ENCODE measurements at places on chromosomes 16 and 17.
A peak's percentile ranks its signal among the peaks of the same experiment; 100 is the strongest.

GRCh38 chr16:87309620-87310525 lies 7.3 kb downstream of the C16orf95 start:
- no peak for DNase-seq

GRCh38 chr16:86483-86952 lies 8.5 kb downstream of the MPG start:
- no peak for DNase-seq

DNA sequence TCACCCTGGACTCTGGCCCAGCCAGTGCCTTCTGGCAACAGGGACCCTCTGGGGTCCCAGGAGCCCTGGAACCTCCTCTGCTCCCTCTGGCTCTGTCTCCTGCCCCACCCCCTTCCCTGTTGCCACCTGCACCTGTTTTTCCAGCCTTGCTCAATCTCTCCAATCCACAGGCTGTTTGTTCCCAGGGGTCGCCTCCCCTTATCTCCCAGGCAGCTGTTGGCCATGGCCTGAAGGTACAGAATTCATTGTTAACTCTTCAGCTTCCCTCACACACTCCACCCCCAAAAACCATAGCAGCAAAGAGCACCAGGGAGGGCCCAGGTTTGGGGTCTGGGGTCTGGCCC lies 39.3 kb upstream of the TOB1 start:
- no peak for DNase-seq

GRCh38 chr17:45149669-45150664 lies 1.7 kb downstream of the HEXIM1 start:
- peak; percentile 21 for DNase-seq

DNA sequence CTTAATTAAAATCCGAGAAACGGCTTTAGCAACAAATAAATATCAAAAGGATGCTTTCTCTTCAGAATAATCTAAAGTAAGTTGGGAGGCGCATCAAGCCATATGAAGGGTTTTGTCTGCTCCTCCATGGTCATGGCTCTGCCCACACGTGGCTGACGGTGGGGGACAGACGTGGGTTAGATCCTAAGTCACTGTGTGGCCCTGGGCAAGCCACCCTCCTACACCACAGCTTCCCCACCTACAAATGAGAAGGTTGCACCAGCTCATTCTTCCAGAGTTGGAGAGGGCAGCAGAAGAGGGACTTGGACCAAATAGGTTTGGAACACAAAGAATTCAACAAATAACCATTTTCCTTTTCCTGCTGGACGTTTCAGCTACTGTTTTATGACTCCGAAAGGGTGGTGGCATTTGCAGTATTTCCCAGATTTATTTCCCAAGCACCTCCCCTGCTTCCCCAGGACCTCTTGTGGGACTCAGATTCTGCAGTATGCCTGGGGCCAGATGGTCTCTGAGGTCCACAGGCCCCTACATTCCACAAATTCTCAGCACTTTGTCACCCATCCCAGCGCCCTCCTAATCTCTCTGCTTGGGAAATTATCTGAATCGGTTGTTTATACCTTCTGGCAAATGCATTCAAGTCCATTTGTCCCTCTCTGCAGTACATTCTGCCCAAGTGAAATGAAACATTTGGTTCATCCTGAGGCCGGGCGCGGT lies 17.8 kb downstream of the LRRC75A start:
- no peak for DNase-seq

GRCh38 chr17:80755650-80756405 lies 211.2 kb downstream of the RPTOR start:
- DNase-seq = no peak

DNA sequence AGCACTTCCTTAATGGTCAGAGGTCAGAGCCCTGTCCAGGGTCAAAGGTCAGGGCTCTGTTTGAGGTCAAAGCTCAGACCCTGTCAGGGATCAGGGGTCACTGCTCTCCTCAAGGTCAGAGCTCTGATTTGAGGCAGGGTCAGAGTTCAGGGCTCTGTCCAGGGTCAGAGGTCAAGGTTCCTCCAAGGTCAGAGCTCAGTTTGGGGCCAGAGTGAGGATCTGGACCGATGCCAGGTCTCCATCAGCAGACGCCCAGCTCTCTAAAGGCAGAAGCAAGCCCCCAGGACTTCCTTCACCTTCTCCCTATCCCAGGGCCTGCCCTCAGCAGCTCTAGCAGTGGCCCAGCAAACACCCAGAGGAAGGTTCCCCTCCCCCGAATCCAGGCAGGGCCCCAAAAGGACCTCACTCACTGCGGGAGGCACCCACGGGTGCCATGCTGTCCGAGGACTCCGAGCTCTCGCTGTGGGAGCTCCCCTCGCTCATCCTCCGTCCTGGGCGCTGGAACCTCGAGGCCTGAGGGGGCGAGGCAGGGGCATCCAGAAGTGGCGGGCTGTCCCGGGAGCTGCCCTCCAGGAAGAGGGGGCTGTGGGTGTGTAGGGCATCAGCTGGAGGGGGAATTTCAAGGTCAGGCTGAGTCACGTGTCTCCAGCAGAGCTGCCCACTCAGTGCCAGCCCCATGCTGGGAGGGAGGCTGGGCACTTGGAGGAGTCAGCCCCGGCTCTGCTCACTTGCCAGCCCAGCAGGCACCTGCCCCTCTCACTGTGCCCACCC lies 26.7 kb downstream of the PIMREG start:
- no peak for DNase-seq

DNA sequence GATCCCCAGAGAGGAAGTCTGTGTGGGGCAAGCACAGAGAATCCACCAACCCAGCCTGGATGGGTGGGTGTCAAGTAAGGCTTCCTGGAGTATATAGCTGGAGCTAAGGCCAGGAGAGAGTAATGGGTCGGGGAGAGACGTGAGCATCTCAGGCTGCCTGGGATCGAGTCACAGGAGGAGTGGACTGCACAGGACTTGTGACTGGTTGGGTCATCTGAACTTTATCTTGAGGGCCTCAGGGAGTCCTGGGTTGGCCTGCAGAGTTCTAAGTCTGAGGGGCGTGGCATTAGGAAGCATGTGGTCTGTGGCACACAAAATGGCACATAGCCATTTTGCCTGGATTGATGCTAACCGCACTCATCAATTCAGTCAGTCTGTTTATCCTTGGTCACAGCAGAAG lies 1.5 kb downstream of the PLA2G15 start:
- no peak for DNase-seq

DNA sequence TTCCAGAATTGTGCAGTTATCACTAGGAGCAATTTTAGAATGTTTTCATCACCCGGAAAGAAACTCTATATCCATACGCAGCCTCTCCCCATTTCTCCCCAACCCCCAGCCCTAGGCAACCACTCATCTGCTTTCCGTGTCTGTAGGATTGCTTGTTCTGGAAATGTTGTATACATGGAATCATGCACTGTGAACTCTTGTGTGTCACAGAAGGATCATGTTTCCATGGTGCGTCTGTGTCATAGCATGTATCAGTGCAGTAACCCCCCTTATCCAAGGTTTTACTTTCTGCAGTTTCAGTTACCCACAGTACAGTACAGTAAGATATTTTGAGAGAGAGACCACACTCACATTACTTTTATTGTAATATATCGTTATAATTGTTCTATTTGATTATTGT lies 299.4 kb downstream of the CPPED1 start:
- DNase-seq = no peak

DNA sequence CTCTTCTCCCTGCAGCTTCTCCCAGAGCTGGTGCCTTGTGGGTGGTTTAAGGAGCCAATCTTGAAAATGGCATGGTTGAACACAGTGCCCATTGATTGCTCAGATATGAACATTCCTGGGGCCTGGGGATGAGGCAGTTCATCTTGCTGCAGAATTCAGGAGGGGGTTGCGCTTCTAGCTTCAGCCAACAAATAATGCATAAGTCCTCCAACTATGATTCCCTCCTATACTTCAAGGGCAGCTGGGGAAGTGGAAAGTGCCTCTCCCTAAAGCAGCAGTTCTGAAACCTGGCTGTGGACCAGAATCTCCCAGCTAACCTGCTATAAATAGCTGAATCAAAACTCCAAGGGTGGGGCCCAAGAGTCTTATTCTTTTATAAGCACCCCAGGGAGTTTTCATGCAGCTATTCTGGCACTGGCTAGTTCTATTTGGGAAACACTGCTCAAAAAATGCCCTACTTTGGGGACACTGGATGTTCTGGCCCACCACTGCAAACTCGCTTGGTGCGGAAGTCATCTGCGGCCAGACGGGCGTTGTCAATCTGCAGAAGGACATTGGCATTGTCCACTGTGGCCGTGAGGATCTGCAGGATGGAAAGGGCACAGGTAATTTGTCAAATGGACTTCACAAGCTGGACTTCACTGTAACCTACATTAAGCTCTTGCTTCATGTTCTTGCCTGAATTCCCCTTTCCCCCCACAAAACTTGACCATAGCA lies 130.3 kb downstream of the CCDC144A start:
- no peak for DNase-seq

GRCh38 chr16:75460446-75460845 lies 4.0 kb downstream of the TMEM170A start:
- DNase-seq = no peak

- no peak for DNase-seq
These were observed 383.1 kb downstream of the KCNJ2 start for GRCh38 chr17:70552230-70552981.

DNA sequence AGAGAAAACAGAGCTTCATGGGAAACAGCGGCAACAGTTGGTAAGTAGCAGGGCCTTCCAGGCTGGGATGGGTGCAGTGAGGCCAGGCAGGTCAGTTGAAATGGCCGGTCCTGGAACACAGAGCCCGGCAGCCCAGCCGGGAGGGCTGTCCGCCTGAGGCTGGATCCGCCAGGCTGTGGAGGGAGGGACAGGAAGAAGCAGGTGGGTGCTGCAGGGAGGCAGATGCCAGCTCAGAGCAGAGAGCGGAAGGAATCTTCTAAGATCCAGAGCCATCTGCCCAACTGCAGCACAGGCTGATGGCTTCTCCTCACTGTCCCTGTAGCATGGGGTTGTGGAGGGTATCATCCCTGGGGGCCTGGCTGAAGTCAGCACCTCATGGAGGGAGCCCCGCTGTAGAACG lies 599 bp downstream of the RNF112 start:
- DNase-seq = no peak

- DNase-seq = no peak
These were observed 5.5 kb upstream of the NCBP3 start for GRCh38 chr17:3851461-3852100.

DNA sequence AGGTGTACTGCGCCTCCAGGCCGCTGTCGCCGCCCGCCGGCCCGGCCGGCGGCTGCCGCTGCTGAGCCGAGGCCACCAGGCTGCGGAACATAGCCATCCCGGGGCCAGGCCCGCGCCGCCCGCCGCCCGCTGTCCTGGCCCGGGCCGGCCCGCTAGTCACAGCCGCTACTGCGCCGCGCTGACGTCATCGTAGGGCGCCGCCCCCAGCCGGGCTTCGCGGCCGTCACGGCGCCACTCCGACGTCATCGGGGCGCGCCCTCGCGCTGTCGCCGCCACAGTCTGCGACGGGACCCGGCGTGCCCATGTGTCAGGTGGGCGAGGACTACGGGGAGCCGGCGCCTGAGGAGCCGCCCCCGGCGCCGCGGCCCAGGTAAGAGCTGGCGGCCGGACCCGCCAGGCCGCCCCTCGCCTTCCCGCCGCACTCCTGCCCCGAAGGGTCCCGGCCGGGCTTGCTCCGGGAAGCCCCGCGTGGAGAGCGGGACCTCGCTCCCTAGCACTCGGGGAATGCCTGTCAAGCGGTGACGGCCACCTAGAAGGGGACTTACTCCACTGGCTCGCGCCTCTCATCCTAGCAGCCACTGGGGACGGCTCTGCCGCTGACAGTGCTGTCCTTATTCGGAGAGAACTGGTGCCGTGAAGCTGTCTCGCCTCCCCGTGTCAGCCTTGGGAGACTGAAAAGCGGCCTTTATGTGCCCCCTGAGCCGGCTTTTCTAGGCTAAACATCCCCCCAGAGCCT lies at the start of the genes CTU2 and RNF166:
Gene CTU2 (plus strand): TSS at position 275 of the 736 bp plus-strand sequence. CDS start 28 bp downstream, at position 303.
Gene RNF166 (minus strand): TSS at position 180 of the 736 bp plus-strand sequence. CDS start 83 bp downstream, at position 97.
- peak; percentile 84 for DNase-seq

DNA sequence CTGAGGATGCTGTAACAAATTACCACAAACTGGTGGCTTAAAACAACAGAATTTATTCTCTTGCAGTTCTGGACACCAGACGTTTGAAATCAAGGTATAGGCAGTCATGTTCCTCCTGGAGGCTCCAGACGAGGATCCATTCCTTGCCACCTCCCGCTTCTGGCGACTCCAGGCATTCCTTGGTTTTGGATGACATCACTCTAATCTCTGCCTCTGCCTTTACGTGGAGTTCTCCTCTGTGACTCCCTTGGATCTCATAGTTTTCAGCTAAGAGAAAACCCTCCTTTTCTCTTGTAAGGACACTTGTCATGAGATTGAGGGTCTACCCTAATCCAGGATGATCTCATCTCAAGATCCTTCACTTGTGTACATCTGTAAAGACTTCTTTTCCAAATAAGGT lies 31.4 kb upstream of the HS3ST3B1 start:
- DNase-seq = no peak

DNA sequence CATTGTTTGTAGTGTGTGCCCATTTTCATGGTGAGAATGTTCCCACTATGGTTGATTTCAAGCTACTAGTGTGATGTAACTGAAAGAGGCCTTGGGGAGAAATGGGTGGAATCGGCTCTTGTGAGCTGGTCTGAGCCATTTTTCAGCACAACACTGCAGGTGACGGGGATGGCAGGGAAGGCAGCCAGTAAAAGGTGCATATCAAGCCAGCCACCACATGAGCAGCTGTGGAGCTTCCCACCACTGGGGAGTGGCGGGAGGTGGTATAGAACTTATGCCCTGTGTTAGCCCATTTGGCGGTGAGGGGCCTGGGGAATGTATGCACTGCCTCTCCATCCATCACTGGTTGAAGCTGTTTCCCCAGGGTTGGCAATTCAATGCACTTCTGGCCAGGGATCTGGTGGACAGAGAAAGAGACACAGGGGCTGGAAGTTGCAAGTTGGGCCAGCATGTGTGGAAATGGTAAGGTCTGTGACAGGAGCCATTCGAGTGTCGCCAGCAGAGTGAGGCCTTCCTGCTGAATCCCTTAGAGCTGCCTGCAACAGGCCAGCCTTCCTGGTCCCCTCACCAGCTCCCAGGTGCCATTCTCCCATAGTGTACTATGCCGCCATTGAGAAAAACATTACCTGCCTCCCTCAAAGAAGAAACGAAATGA lies 31.7 kb upstream of the BRD7 start:
- no peak for DNase-seq

- DNase-seq = no peak
These were observed 68.9 kb downstream of the ZNF423 start for GRCh38 chr16:49786926-49787557.

- no peak for DNase-seq
These were observed 12.4 kb downstream of the TAT start for GRCh38 chr16:71564335-71564967.

GRCh38 chr16:49101997-49102396 lies 179.6 kb downstream of the CBLN1 start:
- no peak for DNase-seq

DNA sequence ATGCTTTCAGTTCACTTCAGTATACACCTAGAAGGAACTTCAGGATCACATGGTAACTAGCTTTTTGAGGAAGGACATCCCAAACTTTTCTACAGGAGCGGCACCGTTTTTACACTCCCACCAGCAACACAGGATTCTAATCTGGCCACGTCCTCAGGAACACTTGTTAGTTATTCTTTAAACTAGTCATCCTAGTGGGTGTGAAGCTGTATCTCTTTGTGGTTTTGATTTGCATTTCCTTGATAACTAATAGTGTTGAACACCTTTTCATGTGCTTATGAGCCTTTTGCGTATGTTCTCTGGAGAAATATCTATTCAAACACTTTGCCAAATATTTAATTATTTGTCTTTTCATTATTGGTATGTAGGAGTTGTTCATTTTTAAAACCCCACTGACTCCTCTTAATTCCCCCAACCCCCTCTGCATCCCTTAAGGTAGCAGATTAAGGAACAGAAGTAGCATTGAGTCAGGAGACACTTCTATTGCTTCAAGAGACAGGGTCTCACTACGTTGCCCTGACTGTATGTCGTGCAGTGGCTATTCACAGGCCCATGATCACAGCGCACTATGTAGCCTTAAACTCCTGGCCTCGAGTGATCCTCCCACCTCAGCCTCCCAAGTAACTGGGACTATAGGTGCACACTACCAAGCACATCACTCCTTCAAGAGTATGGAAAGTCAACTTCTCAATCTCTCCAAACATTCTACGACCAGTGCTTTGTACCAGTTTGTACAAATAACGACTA lies 25.4 kb downstream of the YWHAE start:
- DNase-seq = peak; percentile 44
